ENCODE measurements at places on chromosomes 5 and 9.

- no peak for DNase-seq
Observed at GRCh38 chr5:121711416-121711815, 140.3 kb upstream of the FTMT start.

- no peak for DNase-seq
Observed at GRCh38 chr9:19481971-19482404, 73.2 kb downstream of the ACER2 start.

DNA sequence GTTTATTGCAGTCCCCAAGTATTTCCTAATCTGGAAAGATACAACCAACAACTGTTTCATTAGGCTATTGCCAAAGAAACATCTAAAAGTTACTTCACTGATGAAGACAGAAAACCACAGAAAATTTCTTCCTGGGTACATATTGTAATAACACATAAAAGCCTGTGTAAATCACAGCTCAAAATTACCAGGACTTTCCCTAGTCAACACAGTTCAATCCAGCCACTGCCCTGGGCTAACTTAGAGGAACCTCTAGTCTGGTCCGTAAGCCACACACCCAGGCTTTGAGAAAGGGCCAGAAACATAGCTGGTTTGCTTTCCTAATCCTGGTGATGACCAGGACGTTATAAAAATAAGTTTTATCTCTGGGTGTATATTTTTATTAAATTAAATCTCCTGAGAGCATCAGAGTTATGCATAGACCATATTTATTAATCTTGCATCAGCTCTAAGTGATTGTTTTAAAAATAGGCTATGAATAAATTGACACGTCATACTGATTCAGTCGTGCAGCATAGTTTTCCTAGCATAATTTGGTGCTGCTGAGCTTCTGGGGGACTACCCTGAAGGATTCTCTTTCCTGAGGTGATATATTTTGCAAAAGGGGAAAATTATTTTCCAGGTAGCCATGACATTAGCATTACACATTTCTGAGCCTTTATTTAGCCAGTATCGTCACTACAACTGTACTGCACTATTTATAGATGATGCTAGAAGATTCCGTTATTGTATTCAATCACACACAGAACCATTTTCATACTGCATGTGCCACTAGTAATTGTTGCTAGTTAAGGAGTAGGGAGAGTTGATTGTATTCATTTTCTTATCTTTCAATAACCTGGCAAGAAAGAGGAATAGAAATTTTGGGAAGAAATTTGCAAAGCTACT lies 12.6 kb upstream of the MUSK start:
- DNase-seq = no peak

- DNase-seq = no peak
Observed at GRCh38 chr5:141889282-141889871, 11.2 kb upstream of the PCDH1 start.

DNA sequence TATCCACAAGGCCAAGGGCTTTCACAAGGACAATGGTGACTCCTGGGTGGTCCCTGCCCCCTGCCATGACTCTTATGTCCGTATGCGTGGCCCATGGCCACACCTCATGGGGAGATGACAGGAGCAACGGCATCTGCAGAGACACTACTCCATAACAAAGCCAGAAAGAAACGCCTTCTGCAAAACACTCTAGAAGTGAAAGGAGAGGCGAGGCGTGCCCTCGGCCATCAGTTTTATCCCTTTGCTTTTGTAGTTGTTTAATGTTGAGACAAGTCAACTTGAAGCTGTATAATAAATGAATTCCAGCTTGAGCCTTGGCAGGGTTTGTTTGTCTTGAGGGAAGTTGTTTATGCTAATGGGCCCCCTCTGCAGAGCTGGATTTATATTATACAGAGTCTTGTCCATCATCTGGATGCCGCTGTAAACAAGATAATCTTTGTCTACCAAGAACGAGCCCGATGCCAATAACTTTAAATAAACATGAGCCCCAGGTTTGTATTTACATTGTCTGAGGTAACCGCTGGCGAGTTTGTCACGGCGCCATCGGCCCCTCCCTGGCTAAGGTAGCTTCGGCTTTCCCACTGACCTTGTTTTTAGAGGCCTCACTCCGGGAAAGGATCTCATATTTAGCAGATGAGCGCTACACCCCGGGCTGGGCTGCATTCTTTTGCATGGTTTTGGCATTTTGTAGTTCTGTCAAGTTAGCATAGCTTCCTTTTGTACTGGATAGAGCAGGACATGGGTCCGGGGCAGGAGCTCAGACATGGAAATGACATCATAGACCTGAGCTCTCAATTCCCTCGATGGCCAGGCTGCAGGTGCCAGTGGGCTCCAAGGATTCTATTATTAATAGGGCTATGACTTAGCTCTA lies 165.3 kb downstream of the ERCC6L2 start:
- no peak for DNase-seq

- DNase-seq = no peak
Observed at GRCh38 chr5:156476678-156477077, 149.7 kb downstream of the SGCD start.

- DNase-seq = no peak
Observed at GRCh38 chr9:116958881-116959280, 271.8 kb downstream of the TRIM32 start.

- DNase-seq = no peak
Observed at GRCh38 chr5:58107704-58108103, 352.2 kb downstream of the PLK2 start.

- DNase-seq = no peak
Observed at GRCh38 chr9:136903041-136903554, 16.8 kb downstream of the TRAF2 start.

DNA sequence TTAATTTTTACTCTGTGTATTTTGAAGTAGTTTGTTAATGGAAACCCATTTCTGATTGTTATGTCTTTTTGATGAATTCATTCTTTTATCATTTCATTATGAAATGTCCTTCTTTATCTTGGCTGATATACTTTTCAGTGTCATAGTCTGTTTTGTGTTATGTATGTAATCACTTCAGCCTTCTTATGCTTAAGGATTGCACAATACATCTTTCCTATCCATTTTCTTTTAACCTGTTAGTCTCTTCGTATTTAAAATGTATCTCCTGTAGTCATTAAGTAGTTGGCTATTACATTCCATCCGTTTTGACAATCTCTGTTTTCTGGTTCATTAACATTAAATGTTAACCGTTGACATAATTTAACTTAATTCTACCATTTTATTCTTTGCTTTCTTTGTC lies 344.6 kb upstream of the CTNND2 start:
- no peak for DNase-seq

DNA sequence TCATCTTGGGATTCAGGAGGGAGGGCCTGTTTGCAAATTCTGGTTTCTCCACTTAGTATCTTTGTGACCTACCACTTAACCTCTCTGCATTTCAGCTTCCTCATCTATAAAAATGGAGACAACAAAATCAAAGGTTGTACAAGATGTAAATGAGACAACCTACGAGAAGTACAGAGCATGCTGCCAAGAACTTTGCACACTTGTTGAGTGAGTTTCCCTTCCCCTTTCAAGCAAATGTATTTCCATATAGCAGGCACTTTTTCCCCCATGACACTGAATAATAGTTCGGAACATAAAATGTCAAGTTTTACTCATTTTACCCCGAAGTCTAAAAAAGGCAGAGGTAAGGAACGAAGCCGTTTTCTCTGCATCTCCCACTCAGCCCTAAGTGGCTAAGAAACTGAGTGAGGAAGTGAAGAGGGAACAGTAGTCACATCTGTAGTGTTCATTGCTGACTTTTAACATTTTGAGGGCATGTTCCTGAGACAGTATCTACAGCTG lies 159.0 kb downstream of the TLE1 start:
- DNase-seq = no peak

- peak; percentile 35 for DNase-seq
Observed at GRCh38 chr5:124056991-124057723, 545.2 kb downstream of the CSNK1G3 start.

DNA sequence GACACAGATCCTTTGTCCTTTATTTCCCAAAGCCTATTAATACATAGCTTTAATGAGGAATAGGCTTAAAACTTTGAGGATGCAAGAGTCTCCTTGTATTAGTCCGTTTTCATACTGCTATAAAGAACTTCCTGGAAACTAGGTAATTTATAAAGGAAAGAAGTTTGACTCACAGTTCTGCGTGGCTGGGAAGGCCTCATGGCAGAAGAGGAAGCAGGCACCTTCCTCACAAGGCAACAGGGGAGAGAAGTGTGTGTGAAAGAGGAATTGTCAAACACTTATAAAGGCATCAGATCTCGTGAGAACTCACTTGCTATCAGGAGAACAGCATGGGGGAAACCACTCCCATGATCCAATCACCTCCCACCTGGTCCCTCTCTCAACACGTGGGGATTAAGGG lies 5.4 kb upstream of the CLK4 start:
- DNase-seq = no peak

- DNase-seq = no peak
Observed at GRCh38 chr5:123131551-123132204, 42.6 kb downstream of the PRDM6 start.
